ENCODE measurements at places on chromosomes 12 and 14.

DNA sequence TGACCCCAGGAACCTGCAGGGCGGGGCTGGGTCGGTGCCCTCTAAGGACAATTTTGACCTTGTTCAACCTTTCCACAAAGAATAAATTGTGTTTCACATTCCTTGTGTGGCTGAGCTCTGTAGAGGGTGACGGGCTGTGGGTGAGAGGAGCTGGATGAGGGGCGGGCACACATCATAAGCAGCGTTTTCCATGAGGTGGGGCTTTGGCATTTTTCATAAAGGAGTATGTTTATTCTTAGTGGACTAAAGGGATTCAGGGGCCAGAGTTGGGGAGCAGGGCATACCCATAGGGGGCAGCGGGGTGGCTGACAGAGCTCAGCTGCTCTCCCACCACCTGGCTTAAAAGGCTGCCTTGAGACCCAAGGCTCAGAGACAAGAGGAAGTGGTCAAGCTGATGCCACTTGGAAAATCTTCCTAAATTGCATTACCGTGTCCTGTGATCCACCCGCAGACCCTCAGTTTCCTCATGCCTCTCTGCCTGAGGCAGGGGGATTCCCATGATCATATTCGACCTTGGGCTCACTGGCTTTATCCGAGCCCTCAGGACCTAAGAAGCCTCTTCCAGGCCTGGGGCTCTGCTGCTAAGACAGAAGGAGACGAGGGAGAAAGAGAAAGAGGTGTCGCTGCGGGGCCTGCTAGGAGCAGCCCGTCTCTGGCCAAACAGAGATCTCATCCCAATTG, 11.4 kb downstream of the MMP14 start:
- DNase-seq = no peak

GRCh38 chr12:88247241-88247643, 105.1 kb downstream of the TMTC3 start:
- DNase-seq = no peak

DNA sequence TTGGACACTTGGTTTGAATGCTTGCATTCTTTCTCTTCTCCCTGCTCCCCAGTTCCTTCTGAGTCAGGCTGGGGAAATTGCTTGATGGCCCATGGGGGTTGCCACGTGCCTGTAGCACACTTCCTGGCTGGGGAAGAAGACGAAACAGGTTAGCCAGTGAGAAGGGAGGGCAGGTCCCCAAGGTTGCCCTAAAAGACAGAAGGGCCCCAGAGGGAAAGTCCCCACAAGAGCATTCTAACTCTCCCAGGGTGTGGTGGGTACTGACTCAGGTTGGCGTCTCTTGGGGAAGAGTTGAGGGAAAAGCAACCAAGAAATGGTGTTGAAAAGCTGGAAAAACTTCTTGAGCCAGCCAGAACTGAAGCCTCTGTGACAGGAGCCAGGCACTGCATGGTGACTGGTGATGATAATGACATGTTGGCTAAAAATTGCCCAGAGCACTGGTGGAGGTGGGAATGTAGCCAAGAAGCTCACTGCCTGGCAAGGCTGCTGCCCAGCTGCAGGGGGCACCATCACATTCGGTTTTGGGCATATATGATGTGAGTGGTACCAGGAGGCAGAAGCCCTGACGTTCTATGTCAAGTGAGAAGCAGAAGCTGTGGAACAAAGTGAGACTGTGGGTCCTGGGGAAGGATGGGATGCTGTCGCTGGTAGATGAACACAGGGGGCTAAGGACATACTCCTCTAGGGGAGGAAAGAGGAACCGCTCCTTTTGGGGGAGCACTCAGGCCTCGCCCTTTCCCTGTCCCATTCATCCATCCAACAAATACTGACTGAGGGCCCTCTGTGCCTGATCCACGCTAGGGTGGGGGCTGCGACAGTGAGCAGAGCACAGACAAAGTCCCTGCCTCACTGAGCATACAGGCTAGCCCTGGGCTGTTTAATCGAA, 8.1 kb upstream of the RABGGTA start:
- DNase-seq = peak; percentile 38

DNA sequence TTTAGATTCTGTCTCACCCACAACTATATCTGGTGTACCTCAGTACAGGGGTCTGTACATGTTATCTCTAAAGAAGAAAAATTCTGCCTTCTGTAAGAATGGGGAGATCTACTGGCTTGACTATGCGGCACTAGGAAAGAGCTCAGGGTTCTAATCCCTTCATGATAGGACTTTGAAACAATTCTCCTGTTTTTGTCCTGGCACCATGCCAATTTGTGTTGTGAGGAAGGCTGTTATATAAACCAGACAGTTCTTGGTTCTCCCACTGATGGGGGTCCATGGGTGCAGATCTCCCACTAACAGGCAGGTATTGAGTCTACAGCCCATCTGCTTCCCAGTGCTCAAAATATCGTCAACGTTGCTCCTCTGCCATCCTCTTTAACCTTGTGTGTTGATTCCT, 883.7 kb downstream of the GALC start:
- no peak for DNase-seq

- no peak for DNase-seq
Measured at GRCh38 chr12:104630230-104630670, 173.5 kb downstream of the CHST11 start.

- no peak for DNase-seq
Measured at GRCh38 chr14:90424075-90424474, 27.2 kb downstream of the CALM1 start.

DNA sequence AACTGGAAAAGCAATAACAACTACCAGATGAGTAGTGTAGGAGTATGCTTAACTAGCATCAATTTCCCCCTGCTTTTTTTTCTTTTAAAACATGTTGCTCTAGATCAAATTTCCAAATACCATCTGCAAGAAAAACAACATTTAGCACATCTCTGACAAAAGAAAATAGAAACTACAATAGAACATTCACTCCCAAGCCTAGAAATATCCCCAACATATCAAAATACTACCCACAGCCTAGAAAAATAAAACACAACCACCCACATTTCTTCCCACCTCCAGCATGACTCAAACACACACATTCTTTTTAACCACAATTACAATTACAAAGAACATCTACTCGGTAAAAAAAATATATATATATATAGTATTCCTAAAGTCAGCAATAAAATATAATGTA, 120.0 kb downstream of the PPFIA2 start:
- DNase-seq = no peak

GRCh38 chr12:105575235-105575634, 244.7 kb downstream of the C12orf75 start:
- no peak for DNase-seq

DNA sequence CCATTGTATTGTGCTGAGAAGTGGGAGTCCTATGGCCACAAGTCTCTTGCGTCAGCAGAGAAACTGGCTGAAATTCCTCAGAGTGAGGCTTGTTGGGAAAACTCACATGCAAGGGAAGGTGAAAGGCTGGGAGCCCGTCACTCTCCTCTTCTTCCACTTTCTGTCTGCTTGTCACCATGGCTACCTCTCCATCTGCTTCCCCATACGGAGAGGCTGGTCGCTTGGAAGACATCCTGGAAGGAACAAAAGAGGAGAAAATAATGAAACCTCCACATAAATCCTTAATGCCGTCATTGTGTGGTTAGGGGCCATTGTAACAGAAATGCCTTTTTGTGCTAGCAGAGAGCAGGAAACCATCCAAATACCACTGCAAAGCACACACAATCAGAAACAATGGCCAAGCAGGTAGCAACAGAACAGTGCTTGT, 53.7 kb downstream of the SOX5 start:
- no peak for DNase-seq

DNA sequence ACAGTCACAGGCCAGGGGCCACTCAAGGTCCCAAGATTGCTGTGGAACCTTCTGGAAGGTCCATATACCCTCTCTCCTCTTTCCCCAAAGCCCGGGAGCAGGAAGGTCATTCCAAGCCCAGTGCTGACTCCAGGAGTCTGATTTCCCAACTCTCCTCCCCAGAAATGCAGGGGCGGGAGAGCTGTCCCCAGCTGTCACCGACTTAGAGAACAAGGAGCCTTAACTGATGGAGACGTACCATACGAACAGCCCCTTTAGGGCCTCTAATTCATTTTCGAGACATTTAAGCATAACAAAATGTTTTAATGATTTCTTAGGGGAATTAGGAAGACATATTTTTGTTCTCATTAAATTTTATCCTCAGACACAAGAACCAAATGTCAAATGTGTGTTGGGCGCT, 99.2 kb downstream of the PHETA1 start:
- no peak for DNase-seq

DNA sequence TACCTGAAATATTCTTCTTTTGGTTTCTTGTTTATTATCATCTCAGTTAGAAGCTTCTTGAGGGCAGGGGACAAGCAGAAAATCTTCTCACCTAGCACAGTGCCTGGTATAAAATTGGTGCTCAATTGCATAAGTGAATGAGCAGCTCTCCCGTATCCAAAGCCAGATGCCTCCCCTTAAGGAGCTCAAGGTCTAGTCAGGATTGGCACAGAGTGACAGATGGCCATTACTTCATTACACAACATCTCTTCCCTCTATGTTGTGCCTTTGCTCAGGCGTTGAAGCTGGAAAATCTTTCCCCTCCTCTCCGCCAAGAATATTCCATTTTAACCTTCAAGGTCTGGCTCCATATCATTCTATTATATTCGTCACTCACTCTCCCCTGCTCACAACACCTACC, 3.6 kb downstream of the SLC4A8 start:
- DNase-seq = no peak

DNA sequence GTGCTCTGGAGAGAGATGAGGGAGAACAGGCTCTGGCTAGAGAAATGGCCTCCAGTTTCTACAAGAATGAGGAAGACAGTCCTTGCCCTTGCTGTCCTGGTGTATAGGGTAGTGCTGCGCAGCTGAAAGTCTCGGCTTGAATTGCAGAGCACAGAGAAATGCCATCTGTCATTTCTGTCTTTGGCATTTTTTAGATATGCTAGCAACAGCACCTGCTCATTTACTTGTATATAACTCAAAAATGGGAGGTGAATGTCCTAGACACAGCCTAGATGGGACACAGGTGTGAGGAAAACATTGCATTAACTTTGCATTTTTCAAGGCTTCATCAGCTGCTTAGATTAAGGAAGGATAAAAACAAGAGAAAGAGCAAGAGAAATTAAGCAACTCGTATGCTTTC, 35.8 kb downstream of the GPR19 start:
- DNase-seq = no peak

DNA sequence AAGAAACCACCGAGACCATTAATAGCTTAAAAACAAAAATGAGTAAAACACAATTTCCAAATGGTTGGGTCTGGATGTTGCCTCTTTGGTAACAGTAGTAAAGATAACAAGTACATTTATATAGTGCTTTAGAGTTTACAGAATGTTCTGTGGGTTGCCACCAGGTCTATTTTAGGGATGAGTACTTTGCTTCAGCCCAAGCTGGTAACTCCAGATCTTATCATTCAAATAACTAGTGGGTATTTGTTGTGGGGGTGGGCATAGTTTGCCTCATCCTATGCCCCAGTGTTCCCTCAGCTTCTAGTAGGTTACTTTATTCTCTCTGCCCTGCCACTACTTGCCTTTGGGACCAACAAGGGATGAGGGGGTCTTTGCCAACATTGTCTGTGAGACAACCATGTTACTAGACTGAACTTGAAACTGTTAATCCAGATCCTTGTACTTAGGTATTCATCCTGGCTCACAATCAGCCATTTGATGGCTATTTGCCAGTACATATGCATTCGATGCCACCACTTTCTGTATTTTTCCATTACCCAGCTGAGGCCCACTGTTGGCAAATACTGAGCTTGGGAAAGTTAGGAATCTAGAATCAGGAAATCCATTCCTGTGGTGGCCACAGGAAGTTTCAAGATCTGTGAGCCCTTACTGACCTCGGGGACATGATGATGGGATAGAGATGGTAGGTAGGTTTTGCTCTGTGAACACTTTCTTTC, 17.6 kb upstream of the AKAP6 start:
- no peak for DNase-seq

DNA sequence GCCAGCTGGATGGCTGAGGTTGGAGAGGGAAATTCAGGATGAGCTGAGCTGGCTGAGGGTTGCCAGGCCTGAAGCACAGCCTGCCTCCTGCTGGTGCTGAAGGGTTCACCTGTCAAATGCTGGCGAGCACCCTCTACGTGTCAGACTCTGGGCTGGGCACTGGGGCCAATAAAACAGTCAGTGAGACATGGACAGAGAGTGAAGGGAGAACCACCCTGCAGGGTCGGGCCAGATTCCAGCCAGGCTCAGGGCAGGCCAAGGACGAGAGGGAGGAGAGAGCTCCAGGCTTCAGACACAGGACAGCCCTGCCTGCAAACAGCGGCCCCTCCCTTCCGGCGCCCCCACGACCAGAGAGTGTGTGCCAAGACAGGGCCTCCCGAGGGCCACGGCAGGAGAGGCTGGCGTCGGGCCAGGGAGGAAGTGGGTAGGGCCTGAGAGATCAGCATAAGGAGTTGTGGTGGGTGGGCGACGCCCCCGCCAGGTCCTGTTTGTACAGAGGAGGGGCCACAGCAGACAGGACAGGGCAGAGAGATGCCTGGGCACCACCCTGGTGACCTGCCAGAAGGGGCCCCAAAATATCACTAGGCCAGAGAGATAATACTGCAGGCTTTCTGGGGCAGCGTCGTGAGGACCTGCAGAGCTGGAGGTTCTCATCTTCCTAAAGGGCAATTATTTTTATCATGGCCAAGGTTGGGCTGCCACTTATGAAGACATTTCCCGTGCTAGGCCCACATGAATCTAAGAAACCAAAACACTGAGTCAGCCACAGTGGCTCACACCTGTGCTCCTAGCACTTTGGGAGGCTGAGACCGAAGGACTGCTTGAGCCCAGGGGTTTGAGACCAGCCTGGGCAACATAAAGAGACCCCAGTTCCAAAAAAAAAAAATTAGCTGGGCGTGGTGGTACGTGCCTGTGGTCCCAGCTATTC, 73.1 kb upstream of the GPR68 start:
- DNase-seq = no peak

- no peak for DNase-seq
Measured at GRCh38 chr12:120940799-120941198, 36.6 kb upstream of the SPPL3 start.

- no peak for DNase-seq
Measured at GRCh38 chr12:117860111-117860510, 108.7 kb downstream of the KSR2 start.

GRCh38 chr12:13536219-13536910, 339.8 kb downstream of the EMP1 start:
- DNase-seq = no peak

GRCh38 chr12:25256826-25257225, 6.1 kb upstream of the KRAS start:
- DNase-seq = no peak

DNA sequence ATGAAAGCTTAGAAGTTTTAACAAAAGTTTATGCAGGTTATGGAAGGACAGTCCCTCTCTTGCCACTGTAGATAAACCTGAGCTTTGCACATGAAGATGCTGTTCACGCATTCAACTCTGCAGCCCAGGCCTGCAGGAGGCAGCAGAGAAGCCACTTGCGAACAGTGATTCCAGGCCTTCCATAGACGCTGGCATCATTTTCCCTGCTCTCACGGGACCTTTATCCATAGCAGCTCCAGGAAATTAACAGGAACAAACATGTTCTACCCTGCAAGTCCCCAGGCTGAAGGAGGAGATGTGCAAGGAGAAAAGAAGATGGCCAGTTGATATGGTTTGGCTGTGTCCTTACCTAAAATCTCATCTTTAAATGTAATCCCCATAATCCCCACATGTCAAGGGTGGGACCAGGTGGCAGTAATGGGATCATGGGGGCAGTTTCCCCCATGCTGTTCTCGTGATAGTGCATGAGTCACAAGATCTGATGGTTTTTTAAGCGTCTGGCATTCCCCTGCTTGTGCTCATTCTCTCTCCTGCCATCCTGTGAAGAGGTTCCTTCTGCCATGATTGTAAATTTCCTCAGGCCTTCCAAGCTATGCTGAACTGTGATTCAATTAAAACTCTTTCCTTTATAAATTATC, 2.0 kb downstream of the ERP27 start:
- no peak for DNase-seq
